Nucleus accumbens (tissue), 56 donors: ENCODE measurements at places on chromosomes 7 and 10.

DNA sequence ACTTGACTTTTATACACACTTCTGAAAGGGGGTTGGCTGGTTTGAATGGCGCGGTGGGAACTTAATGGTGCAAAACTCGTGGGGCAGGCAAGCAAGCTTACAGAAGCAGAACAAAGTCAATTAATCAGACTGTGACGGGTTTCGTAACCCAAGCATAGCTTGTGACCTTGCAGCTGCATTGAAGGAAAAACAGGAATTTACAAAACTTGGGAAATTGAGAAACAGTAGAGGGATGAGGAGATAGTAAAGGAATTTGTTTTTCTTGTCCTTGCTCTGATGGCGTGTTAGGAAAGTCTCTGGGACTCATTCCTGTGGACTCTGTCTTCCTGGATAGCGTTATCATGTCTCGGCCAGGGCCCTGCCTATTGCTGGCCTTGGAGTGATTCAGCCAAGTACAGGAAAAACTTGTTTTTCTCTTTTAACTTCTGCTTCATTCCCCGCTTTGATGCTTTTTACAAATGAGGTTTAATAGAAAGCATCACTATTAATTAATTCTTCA, 220.0 kb upstream of the KCND2 start:
- DNase-seq = no peak

- DNase-seq = no peak
Observed at GRCh38 chr10:29176845-29177832, 111.7 kb upstream of the LYZL1 start.

GRCh38 chr7:51005074-51005473, 222.4 kb upstream of the GRB10 start:
- no peak for DNase-seq

GRCh38 chr7:18356191-18356645, 139.3 kb upstream of the HDAC9 start:
- DNase-seq = no peak

DNA sequence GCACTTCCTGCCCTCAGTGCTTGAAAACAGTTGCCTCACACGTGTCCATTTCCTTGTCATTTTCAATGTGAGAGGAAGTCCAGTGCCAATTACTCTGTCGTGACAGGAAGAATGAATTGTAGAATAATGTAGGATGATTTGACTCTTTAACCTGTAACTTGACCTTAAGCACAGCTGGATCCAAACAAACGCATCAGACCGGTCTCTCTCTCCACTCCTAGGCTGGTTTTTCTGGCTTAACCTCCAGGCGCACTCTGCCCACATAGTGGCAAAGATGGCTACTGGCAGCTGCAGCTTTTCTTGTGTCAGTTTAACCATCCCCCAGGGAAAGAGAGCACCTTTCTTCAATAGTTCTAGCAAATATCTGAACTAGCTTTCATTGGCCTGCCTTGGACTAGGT, 29.4 kb upstream of the PNLIPRP3 start:
- DNase-seq = no peak

GRCh38 chr7:134636008-134636449, 10.6 kb upstream of the BPGM start:
- no peak for DNase-seq

- no peak for DNase-seq
Observed at GRCh38 chr7:35826751-35827150, 25.9 kb downstream of the SEPTIN7 start.

DNA sequence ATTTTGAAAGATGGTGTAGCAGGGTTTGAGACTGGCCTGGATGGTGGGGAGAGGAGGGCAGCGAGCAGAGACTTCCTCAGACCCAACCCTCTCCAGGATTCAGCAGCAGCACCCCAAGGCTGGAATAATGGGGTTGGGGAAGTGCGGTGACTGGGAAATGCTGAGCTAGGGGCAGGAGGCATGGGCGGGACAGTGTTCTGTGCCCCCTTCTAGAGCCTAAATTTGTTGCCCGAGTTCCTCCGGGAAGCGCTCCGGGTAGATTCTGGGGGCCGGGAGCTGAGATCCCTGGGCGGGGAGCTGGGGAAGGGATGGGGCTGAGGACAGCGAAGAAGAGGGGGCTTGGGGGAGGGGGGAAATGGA, at the start of gene CHAT:
Gene CHAT (plus strand): TSS at position 156 of the 360 bp plus-strand sequence. CDS start 153 bp downstream, at position 309.
- DNase-seq = no peak

DNA sequence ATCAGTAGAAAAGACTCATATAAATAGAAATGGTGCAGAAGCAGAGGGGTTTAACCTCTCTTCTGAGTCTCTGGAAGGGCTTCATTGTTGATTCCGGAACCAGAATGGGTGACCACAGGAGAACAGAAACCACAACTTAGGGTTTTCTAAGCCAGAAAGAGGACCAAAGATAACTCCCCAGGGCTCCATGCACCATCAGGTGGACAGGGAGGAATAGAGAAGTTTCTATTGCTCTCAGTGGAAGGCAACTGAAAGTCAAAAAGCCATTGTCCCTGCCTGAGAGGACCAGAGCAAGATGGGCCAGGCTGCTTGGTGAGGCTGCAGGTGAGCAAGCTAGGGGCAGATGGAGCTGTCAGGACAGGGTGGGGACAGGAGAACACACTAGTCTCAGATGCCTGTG, 14.6 kb upstream of the NPS start:
- no peak for DNase-seq

DNA sequence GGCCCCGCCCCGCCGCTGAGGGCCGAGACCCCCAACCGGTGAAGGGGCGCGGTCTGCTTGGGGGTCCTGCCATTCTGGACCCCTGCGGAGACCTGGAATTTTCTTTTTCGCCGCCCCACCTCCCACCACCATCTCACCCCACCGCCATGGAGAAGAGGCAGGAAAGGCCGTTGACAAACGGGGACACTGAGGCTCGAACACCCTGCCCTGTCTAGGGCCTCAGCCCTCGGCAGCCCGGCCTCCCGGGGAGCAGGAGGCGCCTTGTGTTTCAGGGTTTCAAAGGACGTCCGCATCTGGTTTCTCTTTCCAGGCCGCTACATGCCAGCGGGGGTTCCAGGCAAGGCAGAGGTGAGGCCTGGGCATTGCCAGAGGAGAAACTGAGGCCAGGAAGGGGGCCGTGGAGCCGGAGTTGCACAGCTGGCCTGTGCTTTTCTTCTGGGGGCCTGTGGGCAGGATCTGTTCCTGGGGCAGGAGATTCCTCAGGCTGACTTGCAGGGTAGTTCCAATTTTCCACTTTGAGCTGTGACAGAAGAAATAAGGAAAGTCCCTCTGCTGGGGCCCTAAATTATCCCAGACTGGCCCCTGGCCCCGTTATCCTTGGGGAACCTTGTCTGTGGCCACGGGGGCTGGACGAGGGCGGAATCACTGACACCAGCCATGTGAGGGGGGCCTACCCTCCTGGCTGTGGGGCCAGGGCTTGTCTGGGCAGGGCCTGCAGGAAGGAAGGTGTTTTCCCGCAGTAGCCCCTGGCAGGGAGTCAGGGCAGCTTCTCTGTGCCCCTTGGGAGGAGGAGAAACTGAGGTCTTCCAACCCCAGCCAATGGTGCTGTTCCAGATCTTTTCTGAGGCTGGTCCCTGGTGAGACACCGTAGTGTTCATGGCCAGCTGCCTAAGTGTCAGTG, 900 bp upstream of the MICALL2 start:
- no peak for DNase-seq

DNA sequence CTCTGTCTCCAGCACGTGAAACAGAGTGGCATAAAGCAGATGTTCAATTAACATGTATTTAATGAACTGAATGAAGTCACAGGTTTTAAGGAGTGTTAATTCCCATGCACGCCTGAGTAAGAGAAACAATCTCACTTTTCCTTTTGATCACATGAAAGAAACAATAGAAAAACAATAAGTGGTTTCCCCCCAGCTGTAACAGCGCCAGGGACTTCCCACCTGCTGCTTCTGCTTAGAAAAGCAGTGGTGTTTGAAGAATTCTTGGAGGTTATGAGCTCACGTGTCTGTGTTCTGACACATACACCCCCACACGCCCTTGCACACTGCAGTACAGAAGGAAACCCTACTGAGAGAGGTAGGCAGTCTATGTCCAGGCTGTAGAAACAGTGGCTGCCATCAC, 51.3 kb upstream of the FRMD4A start:
- no peak for DNase-seq

GRCh38 chr7:31022726-31023125, 29.4 kb upstream of the ADCYAP1R1 start:
- no peak for DNase-seq

DNA sequence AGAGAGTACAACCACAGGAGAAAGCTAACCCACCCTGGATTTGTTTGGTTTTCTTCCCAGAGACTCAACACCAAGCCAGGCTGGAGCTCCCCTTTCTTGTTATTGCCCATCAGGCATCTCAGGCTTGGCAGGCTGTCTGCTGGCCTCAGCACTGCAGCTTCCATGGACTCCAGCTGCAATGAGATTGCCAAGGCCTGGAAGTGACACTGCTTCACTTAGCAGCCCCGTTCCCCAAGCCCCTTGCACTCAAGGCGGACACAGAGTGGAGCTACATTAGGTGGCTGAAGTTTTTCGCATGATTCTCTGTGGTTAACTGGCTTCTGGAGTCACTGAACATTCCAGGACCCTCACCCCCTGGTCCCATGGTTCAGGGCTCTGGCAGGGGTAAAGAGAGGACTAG, 163.1 kb upstream of the GDF10 start:
- peak; percentile 32 for DNase-seq

- DNase-seq = no peak
Observed at GRCh38 chr10:20254078-20254477, 437.8 kb downstream of the PLXDC2 start.

- DNase-seq = peak; percentile 40
Observed at GRCh38 chr10:121539786-121540185, 58.5 kb downstream of the FGFR2 start.

- no peak for DNase-seq
Observed at GRCh38 chr7:125061776-125062397, 132.3 kb upstream of the POT1 start.

DNA sequence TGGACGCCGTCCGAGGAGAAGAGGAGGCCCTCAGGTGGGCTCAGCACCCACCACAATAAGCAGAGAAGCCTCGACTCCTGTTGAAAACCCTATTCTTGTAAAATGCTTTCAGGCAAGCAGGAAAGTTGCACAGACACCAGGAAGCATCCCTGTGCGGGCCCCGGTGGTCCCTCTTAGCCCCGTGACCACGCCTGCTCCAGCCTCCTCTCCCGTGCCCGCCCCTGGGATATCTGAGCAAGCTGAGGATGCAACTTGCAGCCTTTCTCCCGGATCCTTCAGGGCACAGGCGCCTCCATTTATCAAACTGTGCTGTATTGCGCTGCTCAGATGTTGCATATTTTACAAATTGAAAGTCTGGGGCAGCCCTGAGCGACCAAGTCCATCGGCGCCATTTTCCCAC, 72.7 kb downstream of the CFAP46 start:
- DNase-seq = no peak

GRCh38 chr7:767941-768731, 41.1 kb upstream of the PRKAR1B start:
- DNase-seq = no peak

- DNase-seq = no peak
Observed at GRCh38 chr7:159088016-159088865, 56.4 kb downstream of the VIPR2 start.

DNA sequence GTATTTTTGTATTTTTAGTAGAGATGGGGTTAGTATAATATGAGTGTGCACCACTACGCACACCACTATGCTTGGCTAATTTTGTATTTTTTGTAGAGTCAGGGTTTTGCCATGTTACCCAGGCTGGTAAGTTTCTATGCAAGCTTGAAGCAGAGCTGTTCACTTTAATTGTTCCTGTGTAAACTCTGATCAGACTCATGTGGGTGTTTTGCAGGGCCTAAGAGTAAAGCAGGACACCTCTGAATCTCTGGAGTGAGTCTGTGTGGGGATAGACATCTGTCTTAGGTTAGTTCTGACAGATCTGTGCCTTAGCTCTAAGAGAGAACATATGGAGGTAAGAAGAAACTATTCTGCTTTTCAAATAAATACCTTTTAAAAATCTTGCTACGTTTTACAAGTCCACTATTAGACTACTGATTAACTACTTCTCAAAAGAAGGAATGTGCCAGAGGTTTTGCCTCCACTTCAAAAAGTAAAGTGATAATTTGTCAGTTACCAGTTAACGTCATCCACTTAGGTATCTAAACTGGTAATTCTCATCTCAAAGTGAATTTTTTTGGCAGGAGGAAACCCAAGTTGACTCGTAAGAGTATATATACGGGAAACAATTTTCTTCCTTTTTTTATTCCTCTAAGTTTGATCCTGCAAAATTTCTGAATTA, 1.1 kb downstream of the COL17A1 start:
- DNase-seq = no peak
